ENCODE measurements at places on chromosomes 1 and 21.

GRCh38 chr21:42739061-42739931 lies 85.9 kb downstream of the PDE9A start:
- no peak for DNase-seq

- DNase-seq: no peak
These were observed 16.3 kb upstream of the TSPAN1 start for GRCh38 chr1:46158312-46159281.

DNA sequence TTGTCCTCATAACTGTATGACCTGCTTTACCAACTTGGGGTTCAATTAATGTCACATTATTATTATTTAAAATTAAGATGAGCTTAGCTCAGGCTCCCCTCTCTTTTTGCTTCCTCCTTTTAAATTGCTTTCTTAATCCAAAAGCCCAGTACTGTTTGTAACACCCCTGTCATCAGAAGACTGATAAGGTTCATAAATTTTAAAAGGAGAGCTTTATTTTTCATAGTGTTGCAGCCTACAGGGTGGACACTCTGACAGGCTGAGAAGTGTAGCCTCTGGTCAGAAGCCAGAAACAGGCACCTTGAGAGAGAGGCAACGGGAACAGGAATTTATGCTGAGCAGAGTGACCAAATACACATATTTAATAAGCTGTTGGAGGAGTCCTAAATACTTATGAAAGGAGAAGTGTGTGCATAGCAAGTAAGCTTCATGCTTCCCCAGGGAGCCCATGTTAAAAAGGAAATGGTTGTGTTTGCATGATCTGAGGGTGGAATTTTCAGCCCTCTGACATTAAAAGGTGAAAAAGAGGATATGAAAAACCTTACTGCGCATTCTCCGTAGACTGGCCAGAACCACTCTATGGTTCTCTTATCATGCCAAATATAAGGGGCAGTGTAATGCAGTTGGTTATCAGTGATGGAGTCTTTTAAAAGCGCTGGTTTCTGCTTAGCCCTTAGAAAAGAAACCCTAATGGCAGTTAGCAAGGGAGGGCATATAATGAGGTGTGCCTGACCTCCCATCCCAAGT lies 30.5 kb upstream of the FGGY start:
- no peak for DNase-seq

GRCh38 chr1:110756506-110756905 lies 81.8 kb upstream of the KCNA3 start:
- DNase-seq: peak; percentile 6

- DNase-seq: no peak
These were observed 443.4 kb upstream of the NCAM2 start for GRCh38 chr21:20554785-20555184.

DNA sequence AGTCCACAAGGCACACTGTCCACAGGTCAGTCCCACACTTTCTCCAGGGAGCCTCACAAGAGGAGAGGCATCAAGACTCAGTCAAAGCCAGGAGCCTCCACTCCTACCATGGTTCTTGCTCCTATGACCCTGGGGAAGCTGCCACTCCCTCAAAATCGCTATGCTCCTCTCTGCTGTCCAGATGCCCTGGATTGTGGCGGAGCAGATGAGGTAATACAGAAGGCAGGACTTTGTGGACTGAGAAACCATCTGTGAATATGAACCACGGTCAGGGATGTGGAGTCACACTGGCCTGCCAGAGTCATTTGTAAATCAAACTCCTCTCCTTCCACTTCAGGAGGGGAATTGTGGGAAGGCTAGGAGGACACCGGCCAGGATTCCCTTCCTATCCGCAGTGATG lies 20.6 kb downstream of the VWA5B1 start:
- DNase-seq: no peak

- DNase-seq: peak; percentile 54
These were observed 1.2 kb downstream of the SCAF4 start for GRCh38 chr21:31730712-31731055.

DNA sequence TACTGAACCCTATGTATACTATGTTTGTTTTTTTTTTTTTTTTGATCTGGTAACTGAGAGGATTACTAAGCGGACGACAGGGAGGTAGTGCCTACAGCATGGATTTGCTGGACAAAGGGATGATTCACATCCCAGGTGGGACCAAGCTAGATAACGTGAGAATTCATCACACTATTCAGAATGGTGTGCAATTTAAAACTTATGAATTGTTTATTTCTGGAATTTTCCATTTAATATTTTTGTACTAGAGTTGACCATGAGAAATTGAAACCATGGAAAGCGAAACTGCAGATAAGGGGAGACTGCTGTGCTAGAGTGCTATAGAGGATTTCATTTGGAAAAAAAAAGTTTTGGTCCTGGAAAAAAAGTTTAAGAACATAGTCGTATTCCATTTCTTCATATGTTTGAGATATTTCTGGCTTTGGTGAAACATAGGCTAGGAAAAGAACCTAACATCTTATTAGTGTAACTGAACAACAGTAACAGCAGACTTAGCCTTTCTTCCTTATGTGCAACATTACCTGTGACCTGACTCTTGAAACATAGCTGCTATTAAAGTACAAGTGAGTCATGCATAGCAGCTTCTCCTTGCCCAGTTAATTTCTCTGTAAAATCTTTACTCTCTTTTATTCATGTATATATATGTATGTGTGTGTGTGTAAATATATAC lies 202.5 kb downstream of the FGGY start:
- DNase-seq: no peak

GRCh38 chr1:67061266-67061665 lies 7.3 kb upstream of the SLC35D1 start:
- no peak for DNase-seq

GRCh38 chr1:192378276-192378675 lies 61.5 kb downstream of the RGS21 start:
- no peak for DNase-seq

GRCh38 chr1:12544357-12544756 lies 73.7 kb downstream of the DHRS3 start:
- no peak for DNase-seq

- DNase-seq: peak; percentile 79
These were observed 5.6 kb upstream of the ADAMTSL4 start for GRCh38 chr1:150543500-150544143.

- DNase-seq: no peak
These were observed 444.8 kb downstream of the PTPRC start for GRCh38 chr1:199083680-199084079.

DNA sequence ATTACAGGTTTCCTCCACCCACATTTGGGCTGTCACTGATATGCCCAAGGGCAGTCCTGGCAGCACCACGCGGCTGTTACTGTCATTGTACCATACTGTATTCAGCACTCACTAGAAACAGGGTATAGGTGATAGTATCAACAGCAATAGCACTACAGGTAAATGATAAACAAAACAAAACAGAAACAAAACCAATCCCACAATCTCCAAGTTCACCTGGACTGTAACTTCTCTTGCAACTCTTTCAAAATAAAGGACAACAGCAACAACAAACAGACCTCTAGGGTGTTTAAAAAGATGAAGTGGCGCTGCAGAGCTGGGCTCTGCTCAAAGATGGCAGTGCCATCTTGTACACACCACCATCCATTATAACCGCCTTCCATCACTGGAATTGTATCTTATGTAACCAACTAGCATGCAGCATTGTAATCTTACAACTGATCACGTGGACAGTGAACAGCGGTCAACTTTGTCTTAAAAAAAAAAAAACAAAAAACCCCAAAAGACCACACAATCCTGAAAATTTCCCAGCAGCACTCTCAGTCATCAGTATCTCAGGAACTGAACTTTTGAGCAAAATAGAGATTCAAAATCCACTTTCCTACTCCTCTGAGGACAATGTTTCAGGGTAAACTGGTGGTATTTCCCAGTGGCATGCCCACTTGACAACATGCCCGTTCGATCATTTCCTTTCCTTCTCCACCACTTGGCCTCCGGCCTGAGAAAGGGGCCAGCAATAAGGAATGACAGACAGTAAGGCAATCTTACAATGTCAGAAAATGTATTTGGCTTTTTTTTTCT lies 3.8 kb downstream of the IRF2BP2 start:
- DNase-seq: peak; percentile 15

GRCh38 chr1:202681736-202682420 lies 28.4 kb downstream of the SYT2 start:
- DNase-seq: no peak

DNA sequence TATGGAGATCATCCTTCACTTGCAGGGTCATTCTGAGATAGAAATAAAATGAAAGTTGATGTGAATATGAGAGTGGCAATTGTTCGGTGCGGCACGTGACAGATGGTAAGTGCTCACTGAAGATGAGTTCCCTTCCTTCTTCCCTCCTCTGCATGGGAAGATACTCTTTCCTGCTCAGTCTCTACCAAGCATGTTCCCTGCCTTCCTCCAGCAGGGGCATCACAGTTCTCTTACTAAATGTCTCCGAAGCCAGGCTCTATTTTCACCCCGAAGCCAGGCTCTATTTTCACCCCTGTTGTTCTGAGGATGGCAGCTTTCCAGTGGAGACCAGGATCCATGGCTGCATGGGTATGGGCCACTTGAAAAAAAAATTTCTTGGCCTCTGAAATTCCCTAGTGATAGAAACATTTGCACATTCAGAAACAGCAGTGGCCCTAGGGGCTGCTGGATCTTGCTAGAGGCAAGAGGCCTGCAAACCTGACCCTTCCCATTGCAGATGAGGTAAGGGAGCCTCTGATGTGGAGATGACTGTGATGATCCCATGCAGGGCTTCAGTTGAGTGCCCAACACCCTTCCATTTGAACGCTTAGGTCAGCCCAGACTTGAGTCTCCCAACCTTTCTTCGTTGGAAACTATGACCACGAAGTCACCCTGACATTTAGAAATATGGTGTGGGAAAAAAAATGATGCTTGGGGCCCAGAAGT lies 123.7 kb upstream of the HMGB4 start:
- DNase-seq: no peak

DNA sequence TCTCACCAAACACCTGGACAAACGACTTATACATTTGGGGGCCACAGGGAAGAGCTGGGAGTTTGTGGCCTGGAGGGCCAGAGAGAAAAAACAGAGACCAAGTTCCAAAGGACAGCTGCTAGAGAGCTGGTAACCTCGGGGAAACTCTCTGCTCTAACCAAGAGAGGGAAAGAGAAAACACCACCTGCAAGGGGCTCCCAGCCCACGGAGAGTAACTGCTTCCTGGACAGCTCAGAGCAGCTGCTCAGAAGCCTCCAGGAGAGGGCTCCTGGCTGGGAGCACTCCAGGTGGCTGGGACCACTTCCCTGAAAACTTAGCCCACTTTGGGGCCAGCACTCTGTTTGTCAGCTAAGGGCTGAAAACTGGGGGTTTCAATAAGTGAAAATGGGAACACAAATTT lies 154.8 kb upstream of the GRIK3 start:
- no peak for DNase-seq

DNA sequence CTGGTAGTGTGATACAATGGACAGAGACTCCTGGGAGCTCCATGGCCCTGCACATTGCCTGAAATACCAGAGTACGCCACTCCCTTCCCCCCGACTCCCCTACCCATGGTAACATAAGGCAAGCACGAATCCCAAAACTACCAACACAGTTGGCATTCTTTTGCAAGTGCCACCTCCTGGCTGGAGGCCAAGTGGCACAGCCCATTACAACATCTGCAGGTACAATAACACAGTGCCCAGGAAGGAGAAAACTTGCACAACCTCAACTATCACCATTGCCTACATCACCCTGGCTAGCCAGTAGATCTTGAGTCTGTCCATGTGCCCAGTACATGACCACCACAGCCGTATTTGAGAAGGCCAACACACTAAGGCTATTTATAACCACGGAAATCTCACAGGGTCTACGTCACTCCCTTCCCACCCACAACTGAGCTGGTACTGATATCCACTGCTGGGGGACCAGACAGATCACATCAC lies 11.7 kb downstream of the ADAMTS1 start:
- no peak for DNase-seq

GRCh38 chr1:39752703-39753102 lies 14.0 kb downstream of the PPIE start:
- no peak for DNase-seq

DNA sequence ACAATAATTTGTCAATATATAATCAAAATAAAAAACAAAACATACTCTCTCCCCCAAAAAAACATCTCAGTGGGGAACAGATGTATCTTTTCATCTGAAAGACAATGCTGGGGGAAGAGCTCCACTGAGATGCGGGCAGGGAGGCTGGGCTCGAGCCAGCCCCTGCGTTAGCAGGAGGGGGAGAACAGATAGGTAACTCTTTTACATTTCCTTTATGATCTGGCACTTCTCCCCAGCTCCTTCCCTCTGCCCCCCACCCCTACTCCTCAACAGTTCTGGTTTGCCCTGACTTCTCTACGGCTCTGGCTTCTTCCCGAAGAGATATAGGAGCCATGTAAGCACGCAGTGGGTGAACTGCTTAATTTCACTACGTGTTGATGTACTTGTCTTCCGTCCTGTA lies 12.4 kb downstream of the LEPR start:
- no peak for DNase-seq

DNA sequence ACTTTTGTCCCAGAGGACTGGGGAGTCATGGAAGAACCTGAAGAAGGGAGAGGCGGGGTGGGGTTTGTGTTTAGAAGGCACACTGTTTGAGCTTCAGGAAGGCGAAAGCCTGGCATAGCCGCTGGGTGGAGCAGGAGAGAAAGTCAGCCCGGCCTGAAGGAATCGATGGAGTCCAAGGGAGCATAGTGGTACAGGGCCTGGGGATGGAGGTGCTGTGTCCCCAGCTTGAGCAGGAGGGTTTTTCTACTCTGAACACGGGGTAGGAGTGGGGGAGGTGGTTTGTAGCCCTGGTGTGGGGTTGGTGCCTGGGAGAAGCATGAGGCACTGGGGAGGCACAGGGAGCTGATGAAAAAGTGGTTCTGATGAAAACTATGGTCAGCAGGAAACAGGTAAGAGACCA lies 4.7 kb upstream of the CCDC24 start:
- DNase-seq: no peak

DNA sequence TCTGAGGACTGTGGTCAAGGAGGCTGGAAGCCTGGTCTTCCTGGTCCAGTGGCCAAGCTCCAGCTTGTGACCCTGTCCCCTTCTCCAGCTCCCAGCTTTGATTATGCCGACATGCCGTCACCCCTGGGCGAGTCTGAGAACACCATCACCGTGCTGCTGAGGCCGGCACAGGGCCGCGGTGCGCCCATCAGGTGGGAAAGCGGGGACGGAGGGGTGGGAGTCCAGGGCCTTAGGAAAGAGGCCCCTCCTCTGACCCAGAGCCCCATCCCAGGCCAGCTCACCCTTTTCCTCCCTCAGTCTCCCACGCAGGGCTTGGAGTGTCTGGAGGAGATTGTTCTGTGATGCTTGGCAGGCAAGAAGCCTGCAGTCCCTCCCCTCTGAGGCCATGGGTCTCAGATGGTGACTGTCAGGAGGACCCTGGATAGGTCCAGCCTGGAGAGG lies 43.6 kb downstream of the PTPRU start:
- no peak for DNase-seq

GRCh38 chr1:218394416-218394815 lies 49.3 kb downstream of the TGFB2 start:
- no peak for DNase-seq

DNA sequence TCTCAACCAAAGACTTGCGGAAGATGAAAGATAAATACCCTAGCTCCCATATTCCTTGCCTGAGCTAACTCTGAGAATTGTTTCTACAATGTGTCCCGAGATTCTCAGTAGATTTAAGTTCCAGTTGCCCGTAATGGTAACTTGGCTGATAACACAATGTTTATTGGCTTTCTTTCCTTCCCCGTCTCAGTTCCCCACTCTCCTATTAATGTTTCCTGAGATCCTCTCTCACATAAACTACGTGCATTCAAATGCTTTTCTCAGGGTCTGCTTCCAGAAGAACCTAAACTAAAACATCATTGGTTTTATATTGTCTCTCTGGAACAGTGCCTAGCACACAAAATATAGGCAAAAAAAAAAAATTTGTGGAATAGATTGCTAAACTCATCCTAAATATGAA lies 794.2 kb upstream of the ADGRL2 start:
- no peak for DNase-seq

GRCh38 chr1:231091831-231092301 lies 51.8 kb upstream of the FAM89A start:
- no peak for DNase-seq
